ENCODE measurements at places on chromosomes 4 and X.

GRCh38 chrX:23785580-23785979, 2.6 kb downstream of the SAT1 start:
- no peak for DNase-seq

DNA sequence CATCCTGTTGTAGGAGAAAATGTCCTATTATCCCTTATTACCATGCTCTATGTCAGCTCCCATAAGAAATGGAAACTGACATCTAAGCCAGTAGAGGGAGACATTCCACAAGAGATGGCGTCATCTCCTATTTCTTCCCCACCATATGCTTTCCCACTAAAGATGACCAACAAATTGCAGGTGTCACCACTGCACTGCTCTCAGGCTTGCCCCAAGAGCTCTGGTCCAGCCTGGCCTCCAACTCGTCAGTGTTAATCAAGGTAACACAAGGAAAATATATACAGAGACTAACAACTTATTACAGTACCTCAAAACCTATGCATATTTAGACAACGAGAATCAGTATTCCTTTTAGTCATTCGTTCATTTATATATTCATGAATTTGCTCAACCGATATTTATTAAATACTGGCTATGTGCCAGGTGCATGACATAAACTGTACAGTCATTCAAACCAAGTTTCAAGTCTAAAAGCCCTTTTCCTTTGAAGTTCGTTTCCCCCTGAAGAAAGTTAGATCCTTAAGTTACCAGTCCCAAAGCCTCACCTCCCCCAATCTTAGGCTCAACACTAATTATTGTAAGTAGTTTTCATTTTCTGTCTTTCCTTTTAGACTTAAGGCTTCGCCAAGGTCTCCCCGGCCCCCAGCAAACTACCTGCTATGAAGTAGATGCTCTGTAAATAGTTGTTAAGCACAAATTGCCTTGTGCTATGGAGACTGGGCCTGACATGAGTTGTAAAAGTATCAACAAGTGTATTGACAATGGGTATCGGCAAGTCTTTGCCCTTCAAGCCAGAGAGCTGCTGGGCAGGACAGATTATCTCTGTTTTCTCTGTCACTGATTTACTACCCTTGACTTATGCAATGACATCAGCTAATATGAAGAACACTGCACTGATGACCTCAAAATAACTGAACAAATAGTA, 3.1 kb upstream of the FGB start:
- DNase-seq, result peak; percentile 23

DNA sequence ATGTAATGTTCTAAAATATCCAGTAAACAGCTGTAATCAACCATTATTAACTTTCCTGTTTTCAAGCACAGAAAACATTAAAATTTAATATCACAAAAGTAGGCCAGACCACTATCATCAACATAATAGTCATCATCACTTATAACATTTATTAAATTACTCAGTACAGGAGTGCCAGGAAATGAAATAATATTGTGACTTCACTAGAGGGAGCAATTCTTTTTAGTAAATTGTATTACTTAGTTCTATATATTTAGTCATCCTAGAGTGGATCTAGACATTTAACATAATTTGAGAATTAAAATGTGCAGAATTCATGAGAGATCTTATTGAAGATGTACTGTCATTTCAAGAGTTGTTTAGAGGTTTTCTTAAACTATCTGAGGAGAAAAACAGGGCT, 33.6 kb downstream of the PITX2 start:
- no peak for DNase-seq

GRCh38 chr4:1035510-1035909, 24.1 kb downstream of the FGFRL1 start:
- DNase-seq, result no peak

- DNase-seq, result no peak
Observed at GRCh38 chr4:165461159-165461821, 82.5 kb downstream of the CPE start.

GRCh38 chr4:152590179-152591031, 54.5 kb upstream of the FBXW7 start:
- DNase-seq, result peak; percentile 56

DNA sequence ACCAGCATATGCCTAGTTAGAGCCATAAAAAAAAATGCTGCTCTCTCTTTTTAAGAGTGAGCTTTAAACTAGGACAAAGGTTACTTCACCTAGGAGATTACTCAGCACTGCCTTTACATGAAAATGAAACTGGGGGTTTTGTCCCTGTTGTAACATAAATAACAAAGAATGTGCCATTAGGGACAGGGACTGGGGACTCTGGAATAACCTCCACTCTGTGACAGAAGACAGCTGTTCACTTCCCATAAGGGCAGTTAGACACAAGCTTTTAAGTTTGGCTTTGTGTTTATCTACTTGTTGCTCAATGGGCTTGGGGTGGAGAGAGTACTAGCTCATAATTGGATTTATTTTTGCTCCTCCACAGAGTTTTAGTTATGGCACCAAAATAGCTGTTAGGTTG, 11.9 kb downstream of the ENPEP start:
- no peak for DNase-seq

DNA sequence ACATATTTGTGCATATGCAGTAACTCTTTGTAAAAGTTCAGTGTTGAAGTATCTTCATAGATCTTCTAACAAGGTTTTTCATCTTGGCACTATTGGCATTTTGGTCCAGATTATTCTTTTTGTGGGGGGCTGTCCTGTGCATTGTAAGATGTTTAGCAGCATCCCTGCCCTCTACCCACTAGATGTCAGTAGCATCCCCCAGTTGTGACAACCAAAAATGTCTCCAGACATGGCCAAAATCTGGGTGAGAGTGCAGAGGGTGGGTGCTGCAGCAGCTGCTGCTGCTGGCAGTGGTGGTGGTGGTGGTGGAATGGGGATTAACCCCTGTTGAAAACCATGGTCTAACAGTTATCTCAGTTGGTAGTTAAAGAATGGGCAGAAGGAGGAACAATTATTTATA, 370.0 kb downstream of the GPAT3 start:
- DNase-seq, result no peak

- DNase-seq, result no peak
Observed at GRCh38 chr4:184574861-184575260, 74.4 kb downstream of the CASP3 start.

- DNase-seq, result no peak
Observed at GRCh38 chrX:38896724-38897298, 95.6 kb downstream of the MID1IP1 start.

- DNase-seq, result peak; percentile 57
Observed at GRCh38 chr4:42995343-42995944, 102.9 kb downstream of the GRXCR1 start.

GRCh38 chrX:69189576-69190371, 24.5 kb upstream of the PJA1 start:
- DNase-seq, result no peak

DNA sequence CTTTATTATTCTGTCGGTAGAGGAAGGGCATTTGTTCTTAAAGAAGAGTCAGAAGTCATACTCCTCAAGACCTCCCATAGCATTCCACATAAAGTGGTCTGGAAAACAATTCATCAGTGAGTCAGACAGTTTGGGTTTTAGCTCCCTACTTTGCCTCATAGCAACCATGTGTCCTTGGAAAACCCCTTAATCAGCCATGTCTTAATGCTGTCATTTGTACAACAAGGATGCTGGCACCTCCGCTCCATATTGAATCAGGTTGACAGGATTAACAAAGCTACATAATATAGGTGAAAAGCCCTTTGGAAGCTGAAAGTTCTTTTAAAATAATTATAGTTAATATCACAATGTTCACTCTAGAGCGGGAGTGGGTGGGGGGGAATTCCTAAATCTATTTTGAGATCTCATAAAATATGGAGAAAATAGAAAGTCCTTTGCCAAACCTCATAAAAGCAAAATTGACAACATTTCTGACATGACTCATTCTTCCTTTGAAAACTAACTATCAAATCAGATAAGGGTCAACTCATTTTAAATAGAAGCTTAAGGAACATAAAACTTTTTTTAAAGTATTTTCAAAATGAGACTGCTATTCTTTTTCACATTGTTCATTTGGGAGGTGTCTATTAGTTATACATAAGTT, 37.3 kb upstream of the GUCY1A1 start:
- no peak for DNase-seq

- peak; percentile 37 for DNase-seq
Observed at GRCh38 chr4:140095694-140096482, 58.1 kb downstream of the MAML3 start.

GRCh38 chr4:113604955-113605354, 156.6 kb downstream of the CAMK2D start:
- DNase-seq, result no peak

GRCh38 chr4:61545902-61546480, 345.9 kb downstream of the ADGRL3 start:
- DNase-seq, result no peak

- DNase-seq, result no peak
Observed at GRCh38 chr4:146550161-146550560, 28.4 kb upstream of the SLC10A7 start.

DNA sequence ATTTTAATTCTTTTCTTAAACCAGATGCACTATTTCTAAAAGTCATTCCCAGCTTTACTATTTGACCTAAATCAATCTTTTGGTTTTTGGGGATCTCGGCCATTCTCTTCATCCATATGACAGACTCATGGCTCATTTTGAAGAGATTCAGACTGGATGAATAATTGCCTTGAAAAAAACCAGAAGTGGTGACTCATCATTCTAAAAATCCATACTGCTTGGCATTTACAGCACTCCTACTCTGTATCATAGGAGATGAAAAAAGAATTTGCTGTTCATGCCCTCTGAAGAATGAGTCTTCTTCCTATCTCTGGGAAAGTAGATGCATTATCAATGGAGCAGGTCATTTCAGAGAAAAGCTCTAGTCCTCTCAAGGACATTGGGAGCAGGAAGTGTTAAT, 220.5 kb upstream of the RPS6KA3 start:
- no peak for DNase-seq

GRCh38 chrX:153539171-153539978, 21.9 kb downstream of the ATP2B3 start:
- peak; percentile 88 for DNase-seq

DNA sequence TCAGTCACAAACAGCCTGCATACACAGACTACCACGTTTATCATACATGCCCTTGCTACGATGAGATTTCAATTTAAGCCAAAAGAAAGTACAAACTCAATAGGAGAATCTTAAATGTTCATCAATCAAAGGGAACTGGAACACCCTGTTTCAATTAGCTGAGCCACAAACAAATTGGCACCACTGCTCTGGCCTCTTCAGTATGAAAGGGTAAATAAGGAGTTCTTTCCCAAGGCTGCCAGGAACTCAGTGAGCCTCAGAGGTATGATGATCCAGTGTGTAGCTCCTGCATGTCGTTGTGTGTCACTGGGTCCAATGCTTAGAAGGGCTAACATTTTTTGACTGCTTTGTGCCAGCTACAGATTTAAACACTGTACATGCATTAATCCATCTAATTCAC, 5.4 kb downstream of the RNF150 start:
- no peak for DNase-seq

DNA sequence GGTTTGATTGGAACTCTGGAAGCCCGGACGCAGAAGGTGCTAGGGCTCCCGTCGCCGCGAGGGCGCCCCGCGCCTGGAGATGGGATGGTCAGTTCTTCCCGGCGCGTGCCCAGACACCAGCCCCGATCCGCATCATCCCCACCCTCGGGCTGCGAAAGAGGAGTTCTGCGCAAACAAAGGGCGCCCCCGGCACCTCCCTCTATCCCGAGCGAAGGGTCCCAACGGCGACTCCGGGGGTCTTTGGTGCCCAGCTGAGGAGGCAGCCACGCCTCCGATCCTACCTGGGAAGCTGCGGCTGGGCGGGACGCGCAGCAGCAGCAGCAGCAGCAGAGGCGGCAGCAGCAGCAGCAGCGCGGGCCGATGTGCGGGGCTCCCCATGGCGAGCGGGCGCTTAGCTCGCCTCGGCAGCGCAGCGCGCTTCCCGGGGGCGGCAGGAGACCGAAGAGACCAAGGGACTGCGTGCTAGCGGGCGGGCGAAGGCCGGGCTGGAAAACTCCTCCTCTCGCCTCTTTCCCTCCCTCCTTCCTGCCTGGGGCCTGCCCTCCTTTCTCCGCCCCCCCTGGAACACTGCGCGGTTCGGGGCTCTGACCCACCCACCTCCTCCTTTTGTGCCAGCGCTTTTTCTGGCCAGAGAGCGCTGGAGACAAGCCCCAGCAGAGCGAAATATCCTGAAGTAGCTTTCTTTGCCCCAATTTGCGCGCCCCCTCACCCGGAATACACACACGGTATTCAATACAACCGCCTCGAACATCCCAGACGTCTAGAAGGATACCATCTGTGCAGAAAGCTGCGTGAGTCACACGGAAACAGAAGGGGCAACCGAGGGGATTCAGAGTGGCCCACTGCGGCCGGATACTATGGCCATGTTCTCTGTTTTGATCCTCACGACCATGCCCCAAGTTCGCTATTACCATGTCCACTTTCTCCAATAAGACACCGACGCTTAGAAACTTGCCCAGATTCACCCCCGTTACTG, at the start of gene SRPX:
TSS of gene SRPX (minus strand) at position 457 of the 976 bp plus-strand sequence. CDS start at position 378, 79 bp downstream.
- DNase-seq, result peak; percentile 46

GRCh38 chr4:88537709-88538108, 14.1 kb upstream of the PYURF start:
- no peak for DNase-seq

- DNase-seq, result no peak
Observed at GRCh38 chrX:71184803-71185495, 38.1 kb upstream of the GJB1 start.

DNA sequence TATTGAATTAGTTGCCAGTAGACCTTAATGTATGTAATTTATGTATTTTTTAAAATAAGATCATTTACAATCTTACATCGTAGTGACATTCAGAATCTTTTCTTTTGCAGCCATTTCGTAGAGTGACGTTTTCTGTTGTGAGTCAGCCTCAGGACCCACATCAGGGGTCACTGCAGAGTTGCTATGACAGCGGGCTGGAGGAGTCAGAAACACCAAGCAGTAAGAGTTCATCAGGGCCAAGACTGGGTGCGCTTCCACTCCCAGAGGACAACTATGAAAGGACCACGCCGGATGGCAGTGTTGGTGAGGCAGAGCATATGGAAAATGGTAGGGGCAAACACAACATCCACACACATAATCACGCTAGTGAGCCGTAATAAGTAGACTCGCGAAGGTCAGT, 199.9 kb downstream of the PCDH7 start:
- no peak for DNase-seq

DNA sequence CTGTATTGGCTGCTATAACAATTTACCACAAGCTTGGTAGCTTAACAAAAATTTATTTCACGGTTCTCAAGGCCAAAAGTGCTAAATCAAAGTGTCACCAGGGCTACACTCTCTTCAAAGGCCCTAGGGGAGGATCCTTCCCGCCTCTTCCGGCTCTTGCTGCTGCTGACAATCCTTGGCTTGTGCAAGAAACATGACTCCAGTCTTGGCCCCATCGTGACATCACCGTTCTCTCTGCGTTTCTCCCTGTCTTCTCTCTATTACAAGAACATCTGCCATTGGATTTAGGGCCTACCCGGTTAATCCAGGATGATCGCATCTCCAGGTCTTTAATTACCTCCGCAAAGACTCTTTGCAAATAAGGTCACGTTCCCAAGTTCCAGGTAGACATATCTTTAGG, 10.4 kb upstream of the CLCN4 start:
- DNase-seq, result no peak

- DNase-seq, result no peak
Observed at GRCh38 chr4:153909672-153910071, 120.8 kb upstream of the SFRP2 start.

GRCh38 chr4:47642985-47643760, 158.1 kb downstream of the ATP10D start:
- DNase-seq, result no peak

All from SK-N-SH (cell line).